ENCODE measurements at places on chromosomes 4 and X.

DNA sequence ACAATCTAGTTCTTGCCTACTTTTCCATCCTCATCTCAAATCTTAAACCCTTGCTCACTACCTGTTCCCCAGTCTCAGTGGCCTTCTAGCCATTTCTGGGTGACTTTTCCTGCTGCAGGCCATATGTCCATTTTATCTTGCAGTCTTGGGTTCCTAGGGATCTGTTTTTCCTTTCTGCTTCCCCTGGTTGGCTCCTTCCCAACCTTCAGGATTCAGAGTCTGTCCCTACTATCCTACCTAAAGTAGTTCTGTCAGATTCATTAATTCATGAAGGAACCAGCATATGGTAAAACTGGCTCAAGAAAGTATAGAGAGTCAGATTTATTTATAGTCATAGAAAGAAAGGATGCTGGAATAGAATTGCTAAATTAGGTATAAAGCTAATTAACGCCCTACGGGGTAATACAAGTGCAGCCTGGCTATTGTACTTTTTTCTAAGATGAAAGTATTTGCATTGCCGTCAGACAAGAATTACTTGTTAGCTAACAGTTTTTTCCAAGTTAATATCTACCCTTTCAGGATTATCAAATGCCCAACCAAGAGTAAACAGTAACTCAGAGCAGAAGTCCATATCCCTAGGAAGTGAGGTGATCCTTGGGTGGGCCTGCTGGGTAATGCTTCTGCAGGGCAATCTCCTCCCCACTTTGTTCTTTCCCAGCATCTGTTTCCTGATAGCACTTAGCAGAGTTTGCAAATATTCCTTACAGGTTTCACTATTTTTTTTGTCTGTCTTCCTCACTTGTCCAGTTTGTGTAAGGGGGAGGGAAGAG, 63.6 kb downstream of the REPS2 start:
- no peak for DNase-seq

GRCh38 chr4:100889898-100890297, 372.1 kb upstream of the EMCN start:
- DNase-seq = no peak

DNA sequence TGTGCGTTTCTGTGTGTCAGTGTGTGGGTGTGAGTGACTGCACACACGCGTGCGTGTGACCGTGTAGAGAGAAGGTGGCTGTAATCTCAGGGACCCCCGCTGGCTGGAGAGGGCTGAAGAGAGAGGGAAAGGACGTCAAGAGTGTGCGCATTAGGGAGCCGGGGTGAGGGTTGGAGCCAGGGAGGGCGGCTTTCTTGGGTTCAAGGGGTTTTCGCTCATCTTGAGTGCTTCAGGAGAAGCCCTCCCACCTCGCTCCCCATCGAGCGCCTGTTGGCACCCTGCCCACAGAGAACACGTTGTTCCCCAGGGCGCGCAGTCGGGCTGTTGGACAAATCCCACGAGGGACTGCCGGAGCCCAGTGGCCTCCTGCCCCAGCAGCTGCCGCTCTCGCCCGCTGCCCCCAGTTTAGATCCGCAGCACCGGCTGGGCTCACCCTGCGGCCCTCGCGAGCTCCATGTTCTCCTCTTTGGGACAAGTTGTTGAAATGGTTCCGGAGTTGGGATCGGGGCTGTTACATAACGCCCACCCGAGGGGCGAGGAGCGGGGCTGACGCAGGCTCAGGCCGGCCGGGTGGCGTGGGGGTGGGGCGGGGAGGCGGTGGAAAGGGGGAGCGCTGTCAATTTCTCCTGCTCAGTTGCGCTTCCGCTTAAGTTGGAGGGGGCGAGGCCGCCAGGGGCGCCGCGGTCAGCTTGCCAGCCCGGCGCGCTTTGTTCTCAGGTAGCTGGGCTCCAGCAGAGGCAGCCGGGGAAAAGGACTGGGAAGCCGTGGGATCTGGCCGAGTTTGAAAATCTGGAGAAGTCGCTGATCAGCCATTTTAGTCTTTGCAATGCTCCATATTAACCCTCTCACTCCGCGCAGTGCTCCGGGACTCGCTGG, 1.6 kb downstream of the GRIA2 start:
- DNase-seq = peak; percentile 57

- no peak for DNase-seq
Measured at GRCh38 chr4:617644-618641, 7.4 kb upstream of the PDE6B start.

GRCh38 chr4:99653916-99654315, 3.7 kb downstream of the C4orf54 start:
- DNase-seq = no peak

GRCh38 chr4:1793940-1794808, 1.1 kb downstream of the FGFR3 start:
- DNase-seq = no peak

- peak; percentile 79 for DNase-seq
Measured at GRCh38 chr4:25439918-25440477, 62.9 kb downstream of the ANAPC4 start.

- DNase-seq = no peak
Measured at GRCh38 chrX:154724993-154725756, 25.7 kb downstream of the GAB3 start.

- no peak for DNase-seq
Measured at GRCh38 chrX:119537487-119537886, 27.7 kb downstream of the STEEP1 start.

GRCh38 chr4:174989791-174990190, 71.6 kb downstream of the ADAM29 start:
- DNase-seq = no peak

DNA sequence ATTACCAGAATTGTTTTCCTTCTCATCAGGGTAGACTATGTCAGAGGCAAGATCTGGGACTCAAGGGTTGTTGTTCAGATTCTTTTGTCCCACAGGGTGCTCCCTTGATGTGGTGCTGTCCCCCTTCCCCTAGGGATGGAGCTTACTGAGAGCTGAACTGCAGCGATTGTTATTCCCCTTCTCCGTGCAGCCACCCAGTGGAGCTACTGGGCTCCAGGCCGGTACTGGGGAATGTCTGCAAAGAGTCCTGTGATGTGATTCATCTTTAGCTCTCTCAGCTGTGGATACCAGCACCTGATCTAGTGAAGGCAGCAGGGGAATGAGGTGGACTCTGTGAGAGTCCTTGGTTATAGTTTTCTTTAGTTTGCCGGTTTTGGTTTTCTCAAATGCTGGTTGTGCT, 247.4 kb upstream of the HAND2 start:
- DNase-seq = no peak

DNA sequence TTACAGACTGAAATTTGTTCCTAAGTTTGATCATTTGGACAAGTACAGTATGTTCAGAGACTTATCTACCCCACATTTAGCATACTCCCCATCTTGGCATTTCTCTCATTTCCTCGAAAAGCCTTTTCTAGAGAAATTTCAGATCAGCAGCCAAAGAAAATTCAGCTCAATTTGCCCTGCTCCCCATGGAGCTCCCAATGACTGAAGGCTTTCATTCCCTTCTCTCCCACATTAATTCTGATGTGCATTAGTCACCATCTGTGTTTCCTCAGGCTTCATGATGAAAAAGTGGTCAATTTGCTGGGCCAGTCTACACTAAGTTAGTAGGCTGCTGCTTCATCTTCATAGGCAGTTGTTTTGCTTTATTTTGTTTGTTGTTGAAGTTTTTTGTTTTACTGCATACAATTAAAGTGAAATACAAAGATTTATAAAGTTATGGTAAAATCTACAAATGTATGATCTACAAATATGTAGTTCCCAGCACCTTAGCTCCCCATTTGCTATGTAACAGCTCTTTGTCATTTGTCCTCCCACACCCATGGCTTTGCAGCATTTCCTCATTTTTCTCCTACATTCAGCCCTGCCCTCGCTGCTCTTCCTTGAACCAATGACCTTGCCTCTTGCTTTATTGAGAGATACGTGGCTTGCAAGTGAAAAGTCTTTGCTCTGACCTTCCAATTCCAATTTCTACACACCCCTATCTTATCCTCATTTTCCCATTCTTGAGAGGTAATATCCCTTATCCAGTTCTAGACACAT, 193.9 kb downstream of the ANAPC10 start:
- no peak for DNase-seq

GRCh38 chrX:118773782-118774181, 46.4 kb downstream of the IL13RA1 start:
- no peak for DNase-seq

DNA sequence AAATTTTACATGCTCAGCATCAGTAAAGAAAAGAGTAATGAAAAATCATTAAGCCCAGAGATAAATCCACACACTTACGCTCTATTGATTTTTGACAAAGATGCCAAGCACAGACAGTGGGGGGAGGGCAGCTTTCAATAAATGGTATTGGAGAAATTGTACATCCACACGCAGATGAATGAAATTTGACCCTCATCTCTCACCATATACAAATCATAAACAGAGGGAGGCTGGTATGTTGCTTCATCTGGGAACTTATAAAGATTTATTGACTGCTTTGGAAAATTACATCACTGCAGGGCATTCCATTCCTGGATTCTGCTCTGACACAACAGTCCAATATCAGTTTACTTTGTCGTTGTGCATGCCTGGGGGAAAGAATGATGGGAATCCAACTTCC, 58.4 kb upstream of the XAGE1A start:
- DNase-seq = no peak

GRCh38 chrX:143231492-143231891, 205.8 kb downstream of the SPANXN4 start:
- no peak for DNase-seq

DNA sequence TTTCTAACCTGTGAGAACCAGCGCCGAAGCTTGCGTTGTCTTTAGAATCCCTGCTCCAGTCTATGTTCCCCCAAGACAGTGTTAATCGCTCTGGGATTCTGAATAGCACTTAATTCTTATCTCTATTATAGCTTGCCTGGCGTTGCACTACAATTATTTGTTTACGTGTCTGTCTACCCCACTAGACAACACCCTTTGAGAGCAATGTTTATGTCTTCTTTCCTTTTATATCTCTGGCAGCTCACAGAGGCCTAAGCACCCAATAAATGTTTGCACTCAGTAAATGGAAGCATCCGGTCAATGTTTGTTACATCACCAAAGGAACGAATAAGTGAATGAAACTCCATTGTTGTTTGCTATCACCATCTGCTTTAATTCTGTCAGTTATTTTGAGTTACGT, 4.8 kb upstream of the NHS start:
- no peak for DNase-seq

DNA sequence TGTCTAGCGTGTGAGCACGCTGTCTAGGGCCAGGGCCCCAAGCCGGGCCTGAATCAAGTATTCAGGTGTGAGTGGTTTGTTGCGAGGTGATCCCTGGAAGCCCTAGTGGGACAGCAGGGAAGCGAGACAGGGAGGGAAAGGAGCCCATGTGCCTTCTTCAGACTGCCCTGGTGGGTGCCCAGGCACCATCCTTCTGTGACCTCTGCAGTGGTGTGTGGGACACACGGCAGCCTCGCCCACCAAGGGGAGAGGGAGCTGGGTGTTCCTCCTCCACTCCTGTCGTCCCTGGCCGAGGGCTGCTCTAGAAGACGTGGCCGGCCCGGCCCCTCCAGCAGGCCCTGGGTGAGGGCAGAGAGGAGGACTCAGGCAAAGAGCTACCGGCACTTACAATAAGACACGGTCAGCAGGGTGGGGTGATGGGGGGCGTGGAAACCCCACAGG, 47.4 kb downstream of the HTRA3 start:
- no peak for DNase-seq

DNA sequence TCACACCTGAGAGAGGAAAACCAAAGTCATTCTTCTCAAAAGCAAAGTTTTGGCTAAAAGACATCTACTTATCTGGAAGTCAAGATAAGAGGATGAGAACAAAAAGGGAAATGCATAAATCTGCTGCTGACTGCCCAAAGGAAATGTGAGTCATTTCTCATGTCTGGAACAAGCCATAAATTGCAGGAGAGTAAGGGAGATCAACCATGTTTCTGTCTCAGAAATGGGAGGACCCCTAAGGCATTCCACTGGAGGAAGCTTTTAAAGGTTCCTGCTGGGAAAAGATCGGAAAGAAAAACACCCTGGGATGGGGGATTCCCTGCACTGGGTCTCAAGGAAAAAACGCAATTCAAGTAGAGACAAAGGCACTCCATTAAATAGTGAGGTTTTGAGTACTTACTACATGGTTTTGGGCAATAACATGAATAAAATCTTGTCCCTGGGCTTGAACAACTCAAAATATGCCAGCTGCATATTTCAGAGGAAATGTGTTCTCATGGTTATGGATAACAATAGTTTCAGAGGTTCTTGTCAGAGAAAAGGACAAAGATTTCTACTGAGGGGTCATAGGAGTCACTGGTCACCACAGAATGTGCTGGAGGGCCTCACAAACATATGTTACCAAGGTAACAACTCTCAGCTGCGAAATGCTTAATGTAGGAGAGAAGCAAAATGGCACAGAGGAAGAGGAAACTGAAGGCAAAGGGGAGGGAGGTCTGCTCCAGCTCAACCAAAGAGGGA, 19.3 kb downstream of the GPR143 start:
- no peak for DNase-seq

DNA sequence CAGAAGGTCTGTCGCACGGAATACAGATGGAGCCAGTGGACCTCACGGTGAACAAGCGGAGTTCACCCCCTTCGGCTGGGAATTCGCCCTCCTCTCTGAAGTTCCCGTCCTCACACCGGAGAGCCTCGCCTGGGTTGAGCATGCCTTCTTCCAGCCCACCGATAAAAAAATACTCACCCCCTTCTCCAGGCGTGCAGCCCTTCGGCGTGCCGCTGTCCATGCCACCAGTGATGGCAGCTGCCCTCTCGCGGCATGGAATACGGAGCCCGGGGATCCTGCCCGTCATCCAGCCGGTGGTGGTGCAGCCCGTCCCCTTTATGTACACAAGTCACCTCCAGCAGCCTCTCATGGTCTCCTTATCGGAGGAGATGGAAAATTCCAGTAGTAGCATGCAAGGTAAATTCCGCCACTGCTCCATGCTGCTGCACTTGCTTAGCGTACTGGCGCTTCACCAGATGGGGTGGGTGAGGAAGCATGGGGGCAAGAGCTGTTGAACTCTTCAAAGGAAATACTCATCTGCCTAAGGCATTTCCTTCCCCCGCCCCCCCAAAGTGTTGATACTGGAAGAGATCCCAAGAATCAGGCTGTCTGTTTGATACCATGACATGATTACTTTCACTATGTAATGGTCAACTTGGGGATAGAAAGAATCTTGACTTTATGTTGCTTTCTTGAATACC, 24.8 kb downstream of the KLF3 start:
- DNase-seq = no peak

- no peak for DNase-seq
Measured at GRCh38 chr4:94523617-94524016, 71.9 kb downstream of the PDLIM5 start.

Measured in pons (tissue), 1 donor.